ENCODE measurements at places on chromosomes 3 and 15.

GRCh38 chr3:26406636-26407035 lies 215.9 kb upstream of the LRRC3B start:
- DNase-seq, result no peak

DNA sequence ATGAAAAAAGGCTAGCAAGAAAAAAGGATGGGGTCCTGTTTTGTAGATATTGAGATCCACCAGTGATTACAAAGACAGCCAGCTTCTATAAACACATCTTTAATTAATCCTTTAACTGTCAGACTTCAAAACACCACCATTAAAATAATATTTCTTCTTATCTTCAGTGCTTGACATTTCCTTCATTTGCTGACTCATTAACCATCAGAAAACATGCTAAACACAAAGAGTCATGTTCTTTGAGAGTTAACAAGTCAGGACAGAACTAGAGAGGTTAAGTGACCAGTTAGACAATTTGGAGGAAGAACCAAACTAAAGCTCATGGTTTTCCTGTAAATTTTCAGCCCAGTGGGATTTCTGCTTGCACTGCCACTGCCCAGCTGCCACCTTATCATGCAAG lies 111.4 kb downstream of the MEIS2 start:
- no peak for DNase-seq

- DNase-seq, result no peak
Observed at GRCh38 chr15:82875411-82876003, 66.1 kb downstream of the WHAMM start.

DNA sequence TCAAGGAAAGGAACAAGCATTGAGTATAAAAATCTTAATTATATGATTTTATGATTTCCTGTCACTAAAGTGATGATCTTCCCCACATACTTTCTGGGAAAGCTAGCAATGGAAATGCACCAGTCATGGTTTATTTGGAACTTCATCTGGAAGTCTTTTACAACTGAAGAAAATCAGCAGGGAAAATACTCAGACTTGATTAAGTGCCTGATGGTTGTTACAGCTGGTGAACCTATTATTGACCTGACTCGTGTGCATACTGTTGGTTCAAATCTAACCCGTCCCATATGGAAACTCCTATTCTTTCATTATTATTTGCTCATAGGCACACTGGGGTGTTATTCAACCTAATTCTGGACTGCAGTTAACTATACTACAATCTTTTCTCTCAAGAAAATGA lies 701.8 kb upstream of the CCDC54 start:
- DNase-seq, result no peak

DNA sequence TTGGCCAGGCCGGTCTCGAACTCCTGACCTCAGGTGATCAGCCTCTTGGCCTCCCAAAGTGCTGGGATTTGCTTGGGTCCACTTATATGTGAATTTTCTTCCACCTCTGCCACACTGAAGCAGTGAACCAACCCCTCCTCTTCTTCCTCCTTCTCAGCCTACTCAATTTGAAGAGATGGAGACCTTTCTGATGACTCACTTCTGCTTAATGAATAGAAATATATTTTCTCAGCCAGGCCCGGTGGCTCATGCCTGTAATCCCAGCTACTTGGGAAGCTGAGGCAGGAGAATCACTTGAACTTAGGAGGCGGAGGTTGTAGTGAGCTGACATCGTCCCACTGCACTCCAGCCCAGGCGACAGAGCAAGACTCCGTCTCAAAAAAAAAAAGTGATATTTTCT lies 46.8 kb upstream of the GATM start:
- DNase-seq, result no peak

- no peak for DNase-seq
Observed at GRCh38 chr15:38828031-38828532, 263.5 kb upstream of the RASGRP1 start.

DNA sequence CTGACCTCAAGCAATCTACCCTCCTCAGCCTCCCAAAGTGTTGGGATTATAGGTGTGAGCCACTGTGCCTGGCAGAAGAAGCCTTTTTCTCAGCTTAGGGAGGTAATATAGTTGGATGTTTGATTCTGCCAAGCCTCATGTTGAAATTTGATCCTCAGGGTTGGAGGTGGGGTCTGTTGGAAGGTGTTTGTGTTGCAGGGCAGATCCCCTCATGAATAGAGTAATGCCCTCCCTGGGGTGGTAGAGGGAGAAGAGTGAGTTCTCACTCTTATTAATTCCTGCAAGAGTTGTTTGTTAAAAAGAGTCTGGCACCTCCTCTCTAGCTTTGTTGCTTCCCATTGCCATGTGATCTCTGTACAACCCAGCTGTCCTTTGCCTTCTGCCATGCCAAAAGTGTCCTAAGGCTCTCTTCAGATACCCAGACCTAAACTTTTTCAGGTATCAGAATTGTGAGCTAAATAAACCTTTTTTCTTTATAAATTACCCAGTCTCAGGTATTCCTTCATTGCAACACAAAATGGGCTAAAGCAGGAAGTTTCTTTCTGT lies 16.4 kb downstream of the NECTIN3 start:
- DNase-seq, result no peak

All from activated T-helper 1 cell treated with anti-CD3 and anti-CD28 coated beads, Interleukin-2, amount 50 U/mL, for 16 hours (primary cell).